ENCODE measurements at places on chromosomes 3 and 15.

- no peak for DNase-seq
Measured at GRCh38 chr3:56409790-56410189, 58.5 kb downstream of the ERC2 start.

DNA sequence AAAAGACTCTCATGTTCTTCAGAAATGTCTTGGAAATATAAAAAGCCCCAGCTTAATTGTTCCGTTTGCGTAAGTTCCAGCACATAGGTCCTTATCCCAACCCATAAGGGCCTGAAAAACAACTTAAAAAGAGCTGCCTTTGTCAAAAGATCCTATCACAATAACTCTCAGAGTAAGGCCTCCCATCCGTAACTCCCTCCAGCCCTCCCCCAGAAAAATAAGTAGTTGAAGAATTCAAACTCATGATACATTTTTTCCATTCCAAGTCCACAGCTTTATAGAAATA lies 38.0 kb upstream of the SECISBP2L start:
- DNase-seq, result no peak

DNA sequence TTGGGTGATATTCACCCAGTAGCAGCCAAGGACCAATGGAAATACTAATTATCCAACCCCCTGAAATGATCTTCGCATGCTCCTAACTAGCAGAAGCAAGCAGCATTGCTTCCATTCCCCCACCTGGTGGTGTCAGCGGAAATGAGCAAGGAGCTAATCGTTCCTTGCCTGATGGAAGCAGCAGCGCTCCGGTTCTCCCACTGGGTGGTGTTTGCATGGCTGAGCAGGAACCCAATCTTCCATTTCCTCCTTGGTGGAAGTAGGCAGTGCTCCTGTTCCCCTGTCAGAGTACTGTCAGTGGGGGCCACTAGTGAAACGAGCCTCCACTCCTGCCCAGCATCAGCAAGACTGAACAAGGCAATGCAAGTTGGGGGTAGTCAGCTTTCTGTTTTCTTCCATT lies 311.5 kb downstream of the CACNA2D3 start:
- DNase-seq, result no peak

DNA sequence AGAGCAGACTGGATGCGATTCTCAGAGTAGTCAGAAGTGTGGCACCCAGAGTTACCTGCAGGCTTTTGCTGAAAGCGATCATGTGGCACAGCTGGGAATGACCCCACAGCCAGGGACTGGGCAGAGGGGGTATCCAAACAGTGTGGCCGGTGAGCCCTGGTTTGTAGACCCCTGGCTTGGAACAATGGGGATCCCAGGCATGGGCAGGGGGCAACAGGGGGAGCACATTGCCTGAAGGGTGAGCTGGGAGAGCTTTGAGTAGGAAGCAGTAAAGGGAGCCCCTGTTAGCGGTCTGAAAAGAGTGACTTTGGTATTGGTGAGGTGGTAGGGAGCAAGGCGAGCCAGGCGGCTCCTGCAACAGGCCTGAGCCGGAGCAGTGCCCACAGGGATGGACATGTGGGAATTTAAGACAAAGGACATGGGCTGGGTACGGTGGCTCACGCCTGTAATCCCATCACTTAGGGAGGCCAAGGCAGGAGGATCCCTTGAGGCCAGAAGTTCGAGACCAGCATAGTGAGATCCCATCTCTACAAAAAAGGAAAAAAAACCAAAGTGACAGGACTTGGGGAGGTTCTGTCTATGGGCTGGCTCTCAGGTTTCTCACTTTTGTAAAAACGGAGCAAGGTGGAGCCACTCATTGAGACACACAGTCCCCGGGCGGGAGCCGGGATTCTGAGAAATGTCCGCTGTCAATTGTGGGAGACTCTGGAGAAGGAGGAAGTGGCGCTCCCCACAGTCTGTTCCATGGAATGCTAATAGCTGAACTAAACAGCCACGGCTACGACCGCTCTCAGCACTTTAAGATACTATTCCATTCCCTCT lies 223.8 kb upstream of the LYSMD4 start:
- DNase-seq, result no peak

DNA sequence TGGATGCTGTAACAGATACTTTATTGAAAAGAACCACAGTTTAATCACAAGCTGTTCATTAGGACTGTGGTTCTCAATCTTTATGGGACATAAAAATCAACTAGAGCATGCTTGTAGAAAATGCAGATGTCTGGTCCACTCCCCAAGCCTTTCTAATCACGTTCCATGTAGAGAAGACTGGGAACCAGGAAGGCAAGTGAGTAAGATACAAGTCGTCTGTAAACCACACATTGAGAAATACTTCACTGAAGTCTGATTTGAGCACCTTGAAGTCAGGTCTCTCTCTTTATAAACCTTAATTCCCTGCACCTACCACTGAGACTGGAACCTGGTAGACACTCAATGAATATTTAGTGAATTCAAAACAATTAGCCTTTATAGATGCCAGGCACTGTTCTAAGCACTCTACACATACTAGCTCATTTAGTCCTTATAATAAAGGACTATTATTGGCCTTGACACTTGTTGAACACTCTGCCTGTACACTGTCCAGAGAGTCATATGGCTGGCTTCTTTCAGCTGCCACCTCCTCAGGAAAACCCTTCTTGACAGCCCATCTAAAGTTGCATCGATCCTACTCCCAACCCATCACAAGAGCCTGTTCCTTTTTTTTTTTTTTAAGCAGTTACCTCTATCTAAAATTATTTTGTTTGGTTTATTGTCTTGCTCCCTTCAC lies 59.0 kb upstream of the CMSS1 start:
- no peak for DNase-seq

- no peak for DNase-seq
Measured at GRCh38 chr15:65912235-65912634, 42.9 kb downstream of the RAB11A start.

DNA sequence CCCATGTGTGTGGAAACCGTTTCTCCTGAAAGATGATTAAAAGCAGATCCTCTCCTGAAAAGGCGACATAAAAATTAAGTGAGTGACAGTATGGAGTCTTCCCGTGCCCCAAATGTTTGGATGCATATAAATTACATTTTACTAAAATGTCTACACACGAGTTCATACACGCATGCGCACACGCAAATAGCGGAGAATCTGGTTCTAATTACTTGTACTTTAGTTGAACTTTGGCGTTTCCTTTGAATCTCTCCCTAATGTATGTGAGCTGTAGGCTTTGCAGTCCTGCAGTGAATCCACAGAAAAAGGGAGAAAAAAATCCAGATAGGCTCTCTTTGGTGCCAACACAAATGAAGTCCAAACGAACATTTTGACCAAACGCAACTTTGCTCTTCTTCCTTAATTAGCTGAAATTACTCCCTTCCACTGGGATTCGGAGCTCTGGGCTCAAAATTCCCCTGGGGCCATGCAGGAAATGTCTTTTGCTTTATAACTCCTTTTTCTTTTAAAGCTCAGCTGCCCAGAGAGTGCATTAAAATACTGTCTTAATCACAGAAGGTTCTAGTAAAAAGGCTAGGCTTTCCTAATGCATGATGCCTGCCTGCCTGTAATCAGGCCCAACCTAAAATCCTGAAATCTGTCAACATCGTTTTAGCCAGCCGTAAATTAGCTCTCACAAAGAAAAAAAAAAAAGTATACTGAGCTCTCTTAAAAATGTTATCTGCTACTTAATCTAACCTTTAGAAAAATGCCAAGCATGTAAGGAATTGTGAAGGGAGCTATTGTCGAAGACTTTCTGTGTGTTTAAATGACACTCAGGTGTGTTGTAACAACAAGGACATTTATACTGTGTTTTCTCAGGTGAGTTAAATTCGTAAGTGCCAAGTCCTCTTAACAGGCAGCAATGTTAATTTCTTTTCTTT lies 26.2 kb downstream of the RARB start:
- DNase-seq, result no peak

GRCh38 chr15:101646672-101647071 lies 5.5 kb downstream of the TM2D3 start:
- no peak for DNase-seq

DNA sequence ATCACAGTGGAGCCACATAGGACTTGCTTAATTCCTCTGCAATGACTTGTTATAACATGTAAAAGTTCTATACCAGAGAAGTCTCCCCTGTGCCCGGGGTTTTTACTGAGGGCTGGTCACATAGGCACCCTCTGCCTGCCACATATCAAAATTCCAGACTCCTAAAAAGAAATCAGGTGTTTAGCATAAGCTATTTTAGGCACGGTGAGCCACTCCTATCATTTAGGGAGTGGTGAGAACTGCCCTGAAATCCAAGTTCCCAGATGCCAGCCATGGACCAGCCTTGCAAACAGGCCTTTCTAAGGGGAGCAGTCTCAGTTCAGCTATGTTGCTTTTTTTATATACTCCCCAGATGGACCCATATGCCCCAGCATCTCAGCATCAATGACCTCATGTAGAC lies 130.3 kb downstream of the THSD4 start:
- no peak for DNase-seq

GRCh38 chr3:53229171-53229570 lies 26.7 kb downstream of the TKT start:
- no peak for DNase-seq

- no peak for DNase-seq
Measured at GRCh38 chr3:169615833-169616232, 47.7 kb downstream of the MECOM start.

GRCh38 chr3:147298511-147298982 lies 107.8 kb downstream of the ZIC4 start:
- no peak for DNase-seq

- DNase-seq, result no peak
Measured at GRCh38 chr3:109356442-109357155, 19.3 kb upstream of the DPPA4 start.

DNA sequence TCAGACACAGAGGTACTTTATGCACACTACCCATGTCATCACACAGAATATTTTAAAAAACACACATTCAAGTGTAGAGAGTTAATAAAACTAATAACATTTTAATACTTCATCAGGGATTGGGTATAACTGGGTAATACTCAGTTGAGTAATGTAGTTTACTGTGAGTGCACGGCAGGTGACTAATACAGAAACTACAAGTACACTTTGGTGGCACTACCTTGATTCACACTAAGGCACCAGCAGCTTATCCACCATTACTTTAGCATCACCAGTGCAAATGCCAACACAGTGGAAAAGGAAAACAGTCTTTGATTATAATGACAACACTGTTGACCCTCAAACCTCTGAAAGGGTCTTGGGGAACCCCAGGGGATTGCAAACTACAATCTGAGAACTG lies 33.6 kb downstream of the ZNF280D start:
- no peak for DNase-seq

- no peak for DNase-seq
Measured at GRCh38 chr3:42746455-42747450, 26.3 kb downstream of the CCDC13 start.

DNA sequence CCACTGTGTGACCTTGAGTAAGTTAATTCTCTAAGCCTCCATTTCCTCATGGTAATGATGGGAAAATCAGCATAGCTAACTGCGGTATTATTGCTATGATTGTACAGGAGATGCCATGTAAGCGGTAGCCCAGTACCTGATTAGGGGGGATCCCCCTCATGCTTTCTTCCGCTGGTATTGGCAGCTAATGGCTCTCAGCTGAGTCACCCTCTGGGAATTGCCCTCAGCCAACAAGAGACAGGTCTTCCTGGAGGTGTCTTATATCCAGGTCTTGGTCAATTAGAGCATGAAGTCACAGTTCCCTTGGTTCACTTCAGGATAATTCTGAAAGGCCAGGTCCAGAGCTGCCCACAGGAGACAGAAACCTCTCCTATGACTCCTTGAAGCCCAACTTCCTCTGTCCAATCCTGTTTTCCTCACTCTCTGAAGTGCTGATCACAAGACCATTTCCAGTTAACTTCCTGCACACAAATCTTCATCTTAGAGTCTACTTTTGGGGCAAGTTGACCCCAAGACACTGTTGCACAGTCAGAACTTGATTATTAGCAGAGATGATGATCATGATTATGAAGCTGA lies 724.7 kb upstream of the ZNF385D start:
- DNase-seq, result no peak

DNA sequence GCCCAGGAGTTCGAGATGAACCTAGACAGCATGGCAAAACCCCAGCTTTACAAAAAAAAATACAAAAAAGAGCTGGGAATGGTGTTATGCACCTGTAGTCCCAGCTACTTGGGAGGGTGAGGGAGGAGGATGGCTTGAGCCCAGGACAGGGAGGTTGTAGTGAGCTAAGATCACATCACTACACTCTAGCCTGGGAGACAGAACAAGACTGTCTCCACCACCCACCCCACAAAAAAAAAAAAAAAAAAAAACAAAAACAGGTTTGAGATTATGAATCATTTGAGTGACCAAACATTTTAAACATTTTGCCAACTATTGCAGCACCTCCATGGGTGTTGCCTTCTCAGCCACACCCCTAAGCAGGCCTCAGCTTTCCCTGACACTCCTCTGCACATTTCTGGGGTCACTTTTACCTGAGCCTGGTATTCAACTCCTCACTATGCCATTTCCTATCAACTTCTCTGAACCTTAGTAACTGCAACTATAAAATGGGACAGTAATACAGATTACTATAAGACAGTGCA lies 41.8 kb downstream of the IL5RA start:
- no peak for DNase-seq

DNA sequence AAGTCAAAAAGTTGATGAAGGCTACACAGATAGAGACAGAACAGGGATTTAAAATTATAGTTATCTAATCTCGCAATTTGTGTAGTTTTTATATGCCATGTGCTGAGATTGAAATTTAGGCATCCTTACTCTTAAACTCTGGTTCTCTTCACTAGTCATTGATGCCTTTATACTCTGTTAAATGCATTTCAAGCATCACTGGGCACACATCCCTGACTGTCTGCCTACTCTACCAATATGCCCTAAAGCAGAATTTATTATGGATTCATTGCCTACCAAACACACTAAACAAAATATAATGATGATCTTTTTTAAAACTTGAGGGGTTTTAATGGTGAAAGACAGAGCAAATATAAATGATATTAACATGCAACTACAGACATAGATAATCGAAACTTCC lies 10.3 kb upstream of the ALCAM start:
- no peak for DNase-seq

DNA sequence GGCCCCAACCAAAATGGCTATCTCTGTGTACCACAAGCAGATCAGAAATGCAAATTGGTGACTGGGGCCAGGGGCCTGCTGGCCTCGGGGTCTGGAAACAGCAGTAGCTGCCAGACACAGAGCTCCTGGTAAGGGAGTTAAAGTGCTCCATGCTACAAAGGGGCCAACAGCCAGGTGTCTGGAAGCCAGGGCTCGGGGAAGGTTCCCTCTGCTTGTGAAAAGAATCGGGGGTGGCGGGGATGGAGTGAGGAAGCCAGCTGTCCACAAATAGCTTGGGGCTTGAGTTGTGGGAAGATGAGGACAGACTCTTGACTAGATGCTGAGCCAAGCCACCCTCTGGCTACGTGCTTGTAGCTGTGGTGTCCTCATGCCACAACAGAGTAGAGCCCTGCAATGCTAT lies 39.3 kb downstream of the CHRD start:
- DNase-seq, result no peak

GRCh38 chr3:31635545-31635944 lies 102.8 kb downstream of the STT3B start:
- peak; percentile 17 for DNase-seq

DNA sequence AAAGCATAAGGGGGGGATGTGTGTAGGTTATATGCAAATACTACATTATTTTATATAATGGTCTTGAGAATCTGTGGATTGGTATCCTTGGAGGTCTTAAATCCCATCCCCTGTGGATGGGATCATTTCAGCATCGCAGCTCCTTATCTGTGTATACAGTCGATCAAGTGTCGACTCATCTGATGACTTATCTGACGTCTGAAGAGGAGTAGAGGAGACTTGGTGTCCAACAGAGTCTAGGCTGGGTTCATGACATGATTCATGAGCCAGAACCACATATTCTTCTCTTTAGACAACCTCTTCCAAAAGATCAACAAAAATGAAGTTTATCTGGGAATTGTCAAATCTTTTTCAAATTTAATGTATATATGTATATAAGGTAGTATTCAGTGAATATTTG lies 220.7 kb downstream of the NR2F2 start:
- no peak for DNase-seq

GRCh38 chr3:154304936-154305335 lies 19.4 kb downstream of the DHX36 start:
- DNase-seq, result no peak

All from CD4-positive, alpha-beta T cell treated with Interleukin-4 for 4 hours (primary cell).